Cortex of kidney (tissue), 1 donor: ENCODE measurements at places on chromosomes 1 and 21.

- DNase-seq, result no peak
These were observed 46.1 kb upstream of the TRAPPC10 start for GRCh38 chr21:43965911-43966585.

- no peak for DNase-seq
These were observed 2.6 kb downstream of the HFM1 start for GRCh38 chr1:91402023-91402422.

DNA sequence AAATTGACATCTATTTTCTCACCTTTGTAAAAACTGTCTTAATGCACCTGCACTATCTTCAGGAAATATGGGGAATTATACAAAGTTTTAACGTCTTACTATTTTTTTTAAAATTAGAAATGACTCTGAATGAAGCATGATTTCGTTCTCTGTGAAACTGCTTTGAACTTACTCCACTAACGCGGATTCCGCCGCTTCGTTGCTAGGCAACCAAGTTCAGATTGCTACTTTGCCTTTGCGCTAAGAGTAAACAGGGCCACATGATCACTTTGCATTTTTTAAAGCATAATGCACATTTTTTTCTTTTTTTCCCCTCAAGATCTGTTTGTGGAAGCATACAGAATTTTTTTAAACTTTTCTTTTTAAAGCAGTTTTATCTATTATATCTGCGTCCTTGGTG lies 690.5 kb downstream of the BRINP3 start:
- DNase-seq, result no peak

GRCh38 chr1:183670169-183670568 lies 17.1 kb upstream of the APOBEC4 start:
- no peak for DNase-seq

DNA sequence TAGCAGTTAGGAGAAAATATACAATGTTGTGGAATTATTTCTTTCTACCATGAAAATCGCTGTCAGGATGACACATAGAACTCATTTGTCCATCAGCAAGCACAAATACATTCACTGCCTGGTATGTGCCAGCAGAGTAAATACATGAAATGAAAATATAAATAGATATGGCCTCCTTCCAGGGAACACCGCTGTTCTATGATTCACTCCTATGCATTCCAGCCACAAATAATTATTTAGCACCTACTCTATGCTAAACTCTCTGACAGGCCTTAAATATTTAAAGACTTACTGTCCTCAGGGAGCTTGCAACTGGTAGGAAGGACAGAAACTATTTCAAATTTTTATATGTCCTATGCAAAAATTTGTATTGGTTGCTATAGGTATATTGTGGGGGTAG lies 975.0 kb upstream of the NCAM2 start:
- no peak for DNase-seq

- no peak for DNase-seq
These were observed 124.8 kb downstream of the GALNT2 start for GRCh38 chr1:230191855-230192254.

DNA sequence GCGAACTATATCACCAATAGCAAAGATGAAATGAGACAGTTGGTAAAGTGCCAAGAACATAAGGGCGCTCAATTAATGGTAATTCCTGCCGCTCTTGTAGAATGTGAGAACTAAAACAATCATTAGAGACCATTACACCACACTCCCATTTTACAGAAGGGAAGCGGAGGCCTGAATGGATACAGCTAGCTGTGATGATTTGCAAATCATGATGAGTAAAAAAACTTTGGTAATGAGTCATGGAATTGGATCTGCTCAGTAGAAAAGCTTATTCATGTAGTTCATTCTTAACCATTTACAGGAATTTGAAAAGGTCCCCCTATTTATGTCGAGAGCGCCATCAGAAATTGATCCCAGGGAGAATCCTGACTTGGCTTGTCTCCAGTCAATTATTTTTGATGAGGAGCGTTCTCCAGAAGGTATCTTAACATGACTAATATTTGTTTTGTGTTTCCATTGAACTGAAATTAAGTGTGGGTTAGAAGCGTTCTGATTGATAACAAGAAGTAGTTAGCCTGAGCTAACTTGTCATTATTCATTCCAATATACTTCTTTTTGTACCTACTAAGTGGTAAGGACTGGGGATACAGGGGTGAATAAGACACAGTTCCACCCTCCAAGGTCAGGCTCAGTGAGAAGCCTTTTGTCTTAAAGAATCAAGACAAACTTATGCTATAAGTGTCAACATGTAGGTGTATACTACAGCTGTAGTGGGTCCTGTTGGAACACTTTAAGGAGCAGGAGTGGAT lies 812 bp downstream of the TTC4 start:
- no peak for DNase-seq

DNA sequence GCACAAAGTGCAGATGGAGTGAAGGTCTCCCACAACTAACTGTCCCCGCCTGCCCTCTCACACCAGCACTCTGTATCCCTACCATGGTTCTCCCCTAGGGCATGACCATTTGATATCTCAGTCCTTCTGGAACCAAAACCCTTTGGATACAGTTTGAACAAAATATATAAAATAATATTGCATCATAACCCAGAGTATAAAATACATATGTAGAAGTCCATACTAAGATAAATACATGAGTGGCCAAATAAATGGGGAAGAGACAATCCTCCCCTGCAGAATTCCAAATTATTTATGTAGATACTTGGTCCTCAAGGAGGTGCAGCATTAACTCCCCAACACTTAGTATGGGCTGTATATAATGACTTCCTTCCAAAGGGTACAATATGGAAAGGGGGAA lies 207.4 kb downstream of the RRAGC start:
- no peak for DNase-seq

- DNase-seq, result no peak
These were observed 2.2 kb downstream of the JUN start for GRCh38 chr1:58781541-58782177.

DNA sequence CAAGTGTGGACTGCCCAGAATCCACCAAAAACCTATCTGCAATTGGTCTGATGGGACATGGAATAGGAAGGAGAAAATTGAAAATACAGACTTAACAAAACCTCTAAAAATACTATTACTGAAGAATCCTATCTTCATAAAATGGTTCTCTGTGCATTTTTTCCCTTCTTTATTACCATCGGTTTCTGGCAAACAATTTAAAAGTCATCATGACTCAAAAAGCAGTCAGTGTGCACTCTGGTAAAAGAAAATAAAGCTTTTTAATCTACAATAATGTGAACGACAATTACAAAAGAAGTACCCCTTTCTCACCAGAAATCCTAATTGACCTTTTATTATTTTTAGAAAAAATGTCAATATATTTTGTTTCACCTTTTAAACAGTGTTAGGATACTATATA lies 186.3 kb downstream of the TPR start:
- DNase-seq, result no peak

GRCh38 chr1:33260439-33260838 lies 4.1 kb downstream of the ZNF362 start:
- DNase-seq, result no peak

GRCh38 chr1:152739841-152740240 lies 18.0 kb upstream of the KPRP start:
- DNase-seq, result no peak

- DNase-seq, result no peak
These were observed 205.4 kb upstream of the FMN2 start for GRCh38 chr1:239886266-239886665.

DNA sequence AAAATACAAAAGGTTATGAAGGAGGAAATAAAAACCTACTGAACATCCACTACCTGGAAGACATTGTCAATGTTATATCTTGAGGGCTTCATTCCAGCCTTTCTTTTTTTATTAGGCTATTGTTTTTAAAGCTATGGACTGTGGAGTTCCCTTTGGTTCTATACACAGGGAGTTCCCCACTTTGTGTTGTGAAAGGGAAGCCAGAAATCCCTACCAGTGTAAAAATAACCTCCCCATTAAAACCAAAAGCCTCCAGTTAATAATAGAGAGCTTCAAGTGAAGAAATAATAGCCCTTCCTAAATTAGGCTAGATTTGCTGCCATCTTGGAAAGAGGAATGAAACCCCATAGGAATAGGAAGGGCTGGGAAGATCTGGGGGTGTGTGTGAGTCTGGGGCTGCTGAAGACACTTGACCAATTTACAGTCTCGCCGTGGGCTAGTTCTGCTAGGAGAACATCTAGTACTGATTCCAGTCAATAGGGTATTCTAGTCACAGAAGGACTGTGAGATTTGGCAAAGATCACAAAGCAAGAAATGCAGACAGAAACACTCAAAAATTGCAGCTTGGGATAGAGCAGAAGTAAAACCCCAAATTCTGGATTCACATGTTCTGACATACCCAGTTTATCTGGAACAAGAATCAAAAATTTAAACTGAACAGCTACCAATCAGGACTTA lies 32.4 kb upstream of the PTGFRN start:
- DNase-seq, result no peak

DNA sequence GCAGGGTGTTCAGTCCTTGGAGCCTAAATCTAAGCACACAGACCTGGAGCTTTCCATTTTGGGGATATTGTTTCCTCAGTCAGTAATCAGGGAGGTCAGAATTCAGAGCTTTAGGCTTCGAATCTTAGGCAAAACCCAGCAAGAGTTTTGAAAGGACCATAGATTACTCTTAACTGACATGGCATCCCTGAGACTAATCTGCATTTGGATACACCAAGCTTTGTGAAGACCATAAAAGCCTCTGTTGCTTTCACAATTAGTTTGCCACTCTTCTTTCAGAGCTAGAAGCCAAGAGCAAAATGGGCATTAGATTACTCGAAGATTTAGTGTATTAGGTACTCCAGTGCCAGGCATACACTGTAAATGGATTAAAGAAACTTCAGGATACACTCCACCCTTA lies 131.8 kb upstream of the GREM2 start:
- no peak for DNase-seq

DNA sequence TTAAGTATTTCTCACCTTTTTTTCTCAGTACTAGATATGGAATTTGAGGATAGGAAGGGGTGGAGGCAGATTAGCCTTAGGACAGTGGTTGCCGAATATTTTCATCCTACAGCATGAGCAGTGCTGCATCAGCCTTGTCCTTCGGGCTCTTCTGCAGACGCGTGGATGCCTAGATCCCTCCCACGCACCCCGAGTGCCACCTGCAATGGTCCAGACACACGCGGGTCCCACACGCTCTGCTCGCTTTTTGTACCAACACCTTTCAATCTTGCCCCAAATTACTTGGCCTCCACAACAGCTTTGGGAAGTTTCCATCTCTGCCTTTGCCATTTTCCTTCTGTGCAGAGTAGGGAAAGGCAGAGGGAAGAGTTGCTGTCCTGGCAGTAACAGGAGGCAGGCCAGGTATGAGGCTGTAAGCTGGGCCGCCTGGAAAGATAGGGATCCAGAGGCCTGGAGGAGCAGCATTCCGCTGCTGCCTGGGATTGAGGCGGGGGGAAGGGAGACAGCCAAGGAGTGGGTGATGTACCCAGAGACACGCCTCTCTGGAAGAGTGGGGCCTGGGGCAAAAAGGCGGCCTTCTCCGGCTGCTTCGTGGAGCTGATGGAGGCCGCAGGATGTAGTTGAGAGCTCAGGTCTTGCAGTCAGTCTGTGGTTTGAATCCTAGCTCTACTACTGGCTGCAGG lies 467.7 kb downstream of the KIF26B start:
- no peak for DNase-seq

DNA sequence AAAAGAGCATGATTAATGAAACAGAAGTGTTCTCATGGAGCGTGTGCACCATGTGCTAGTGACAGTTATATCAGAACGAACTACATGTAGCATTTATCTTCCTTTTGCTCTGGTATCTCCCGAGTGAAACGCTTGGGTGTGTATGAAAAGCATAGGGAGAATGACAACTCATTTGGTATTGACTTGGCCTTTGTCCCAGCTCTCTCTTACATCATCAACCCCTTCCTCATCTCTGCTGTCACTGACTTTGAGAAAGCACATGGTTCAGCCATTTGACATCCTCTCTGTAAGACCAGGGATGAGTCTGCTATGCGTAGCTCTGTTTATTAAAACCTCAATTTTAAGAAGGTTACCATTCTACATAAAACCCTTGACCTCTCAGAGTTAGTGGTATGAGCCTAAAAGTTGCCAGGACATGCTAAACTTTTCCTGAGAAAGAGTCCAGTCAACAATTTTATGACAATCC lies 201.0 kb downstream of the NRIP1 start:
- no peak for DNase-seq

- no peak for DNase-seq
These were observed 2.7 kb downstream of the SERBP1 start for GRCh38 chr1:67427465-67427864.

GRCh38 chr1:9004700-9005394 lies 21.4 kb downstream of the SLC2A7 start:
- no peak for DNase-seq

GRCh38 chr1:22387919-22388580 lies 63.6 kb upstream of the ZBTB40 start:
- DNase-seq, result no peak

- no peak for DNase-seq
These were observed 15.8 kb upstream of the S100A11 start for GRCh38 chr1:152052606-152053005.

GRCh38 chr1:186772228-186772627 lies 56.5 kb upstream of the PLA2G4A start:
- no peak for DNase-seq

DNA sequence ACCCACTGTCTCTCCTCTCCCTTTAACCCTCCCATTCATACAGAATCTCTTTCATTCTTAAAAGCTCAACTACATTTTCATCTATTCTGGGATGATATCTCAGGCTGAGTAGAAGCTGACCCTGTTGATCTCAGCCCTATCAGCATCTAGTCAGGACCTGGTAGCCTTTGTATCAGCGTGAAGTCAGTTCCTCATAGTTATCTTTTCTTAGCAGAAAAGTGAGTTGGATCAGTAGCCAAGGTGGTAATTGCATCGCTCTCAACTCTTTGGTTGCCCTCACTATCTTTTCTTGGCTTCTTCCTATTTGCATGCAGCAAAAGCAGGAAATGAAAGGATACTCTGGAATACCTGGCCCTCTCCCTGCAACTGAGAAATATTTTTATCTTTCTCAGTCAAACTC lies 13.6 kb upstream of the GOLT1A start:
- DNase-seq, result no peak

- no peak for DNase-seq
These were observed 105.7 kb downstream of the PLPPR5 start for GRCh38 chr1:98898940-98899339.

- DNase-seq, result no peak
These were observed 47.6 kb downstream of the IER5 start for GRCh38 chr1:181135815-181136737.

DNA sequence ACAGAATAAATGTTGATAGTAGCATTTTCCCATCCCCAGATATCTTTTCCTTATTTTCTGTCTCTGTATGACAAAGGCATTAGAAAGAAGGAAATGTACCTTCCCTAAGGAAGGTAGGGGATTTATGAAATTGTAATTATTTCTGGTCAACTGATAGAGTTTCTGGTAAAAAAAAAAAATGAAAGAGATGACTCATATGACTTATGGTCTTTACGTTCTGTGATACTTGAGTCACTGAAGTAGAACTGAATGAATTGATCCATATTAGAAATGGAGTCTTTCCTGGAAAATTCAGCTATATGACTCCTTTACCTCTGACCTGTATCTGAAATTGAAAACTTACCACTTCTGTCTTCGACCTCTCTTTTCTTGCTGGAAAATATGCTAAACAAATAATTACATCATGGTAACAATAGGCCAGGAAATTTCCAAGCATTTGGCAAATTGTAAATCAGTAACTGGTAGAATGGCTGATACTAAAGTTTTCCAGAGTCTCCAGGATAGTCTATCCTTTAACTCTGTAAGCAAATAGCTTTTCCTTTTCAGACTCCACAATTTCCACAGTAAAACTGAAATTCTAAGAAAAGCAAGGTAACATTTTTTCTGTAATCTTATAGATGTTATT lies 364.3 kb upstream of the PTBP2 start:
- DNase-seq, result no peak
